ENCODE measurements at places on chromosomes 3 and 15.

- no peak for DNase-seq
These were observed 111.5 kb upstream of the SLC2A2 start for GRCh38 chr3:171138027-171138426.

GRCh38 chr15:90859234-90860131, 8.9 kb upstream of the FURIN start:
- no peak for DNase-seq

- peak; percentile 20 for DNase-seq
These were observed 25.5 kb downstream of the FAM174B start for GRCh38 chr15:92629975-92630626.

DNA sequence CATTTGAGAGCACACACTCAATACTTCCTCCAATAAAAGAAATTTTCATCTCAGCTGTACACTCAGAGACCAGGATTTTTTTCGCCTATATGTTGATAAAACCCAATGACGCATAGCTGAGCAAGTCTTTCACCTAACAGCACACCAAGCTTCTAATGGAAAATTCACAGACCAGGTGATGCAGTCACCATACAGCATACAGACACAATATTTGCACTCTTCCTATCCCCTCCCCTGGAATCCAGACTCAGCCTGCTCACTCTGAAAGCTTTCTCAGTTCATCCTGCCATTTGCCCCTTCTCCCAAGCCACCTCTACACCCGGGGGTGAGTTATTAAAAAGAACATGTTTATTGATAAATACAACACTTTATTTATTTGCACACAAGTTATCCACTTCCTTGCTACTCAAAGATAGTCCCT, 1.7 kb downstream of the TBC1D5 start:
- DNase-seq: peak; percentile 22

GRCh38 chr3:177640319-177640965, 443.2 kb upstream of the TBL1XR1 start:
- no peak for DNase-seq

DNA sequence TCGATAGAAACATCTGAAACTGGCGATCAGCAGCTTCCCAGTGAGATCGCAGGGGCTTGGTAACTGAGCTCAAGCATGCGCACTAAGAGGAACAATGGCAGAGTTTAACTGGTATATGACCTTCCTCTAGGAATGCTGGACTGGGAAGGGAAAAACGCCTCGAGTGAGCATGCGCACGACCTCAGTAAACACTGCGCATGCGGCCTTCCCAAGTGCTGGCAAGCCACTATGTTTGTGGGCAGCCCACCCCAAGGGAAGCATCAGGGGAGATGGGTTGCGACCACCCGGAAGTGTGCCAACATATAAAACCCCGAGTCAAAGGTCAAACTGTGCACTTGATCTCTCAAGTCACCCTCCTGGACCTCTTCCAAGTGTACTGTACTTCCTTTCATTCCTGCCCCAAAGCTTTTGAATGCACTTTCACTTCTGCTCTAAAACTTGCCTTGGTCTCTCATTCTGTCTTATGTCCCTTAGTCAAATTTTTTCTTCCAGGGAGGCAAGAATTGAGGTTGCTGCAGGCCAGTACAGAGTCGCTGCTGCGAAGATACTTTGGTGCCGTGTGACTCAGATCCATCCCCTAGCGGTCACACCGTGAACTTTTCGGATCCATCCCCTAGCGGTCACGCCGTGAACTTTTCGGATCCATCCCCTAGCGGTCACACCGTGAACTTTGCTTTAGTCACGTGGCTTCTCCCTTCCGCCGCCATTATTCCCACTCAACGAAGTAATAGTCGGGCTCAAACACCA, 243.3 kb downstream of the FAM43A start:
- no peak for DNase-seq

DNA sequence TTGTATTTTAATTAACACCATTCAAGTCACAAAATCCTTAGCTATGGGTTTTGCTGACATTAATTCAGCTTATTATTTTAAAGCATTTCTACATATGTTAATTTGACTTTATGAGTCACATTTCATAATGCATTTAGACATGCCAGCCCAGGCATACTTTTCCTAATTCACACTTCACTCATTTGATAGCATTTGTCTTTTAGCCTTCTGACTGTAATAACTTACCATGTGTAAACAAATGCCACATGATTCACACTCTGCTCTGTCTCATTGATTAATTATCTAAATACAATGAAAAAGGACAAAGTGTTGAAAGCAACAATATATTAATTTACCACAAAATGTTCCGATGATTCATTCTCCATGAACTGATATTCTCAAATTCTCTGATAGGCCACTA, 927.8 kb upstream of the EPHA6 start:
- no peak for DNase-seq

DNA sequence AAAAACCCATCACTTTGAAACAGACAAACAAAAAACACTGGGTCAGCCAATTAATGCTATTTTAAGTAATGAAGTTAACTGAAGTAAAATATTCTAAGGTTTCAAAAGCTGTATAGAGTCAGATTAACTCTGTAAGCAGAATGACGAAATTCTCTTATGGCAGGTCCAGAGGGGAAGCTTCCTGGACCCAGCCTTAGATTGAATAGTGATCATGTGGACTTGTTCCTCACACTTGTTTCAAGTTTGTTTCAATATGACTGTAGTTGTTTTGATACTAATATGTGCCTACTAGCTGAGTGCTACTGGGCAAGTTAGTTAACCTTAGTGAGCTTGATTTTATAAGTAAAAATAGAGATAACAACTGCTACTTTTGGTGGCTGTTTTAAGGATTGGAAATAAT, 32.6 kb downstream of the PLS1 start:
- no peak for DNase-seq

DNA sequence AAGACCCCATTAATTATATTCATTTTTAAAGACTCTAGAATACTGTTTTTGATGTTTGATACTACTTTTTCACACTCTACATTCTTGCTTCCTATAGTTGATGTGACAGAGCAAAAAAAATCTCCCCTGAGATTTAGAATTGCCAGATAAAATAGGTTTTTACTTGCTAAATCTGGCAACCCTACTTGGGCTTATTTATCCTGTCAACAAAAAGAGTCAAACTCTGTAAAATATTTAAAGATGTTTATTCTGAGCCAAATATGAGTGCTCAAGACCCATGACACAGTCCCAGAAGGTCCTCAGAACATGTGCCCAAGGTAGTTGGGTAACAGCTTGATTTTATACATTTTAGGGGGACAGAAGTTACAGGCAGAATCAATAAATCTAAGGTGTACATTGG, 72.3 kb downstream of the DAPK2 start:
- no peak for DNase-seq

GRCh38 chr15:33068511-33068990, 126.0 kb downstream of the FMN1 start:
- DNase-seq: peak; percentile 65

DNA sequence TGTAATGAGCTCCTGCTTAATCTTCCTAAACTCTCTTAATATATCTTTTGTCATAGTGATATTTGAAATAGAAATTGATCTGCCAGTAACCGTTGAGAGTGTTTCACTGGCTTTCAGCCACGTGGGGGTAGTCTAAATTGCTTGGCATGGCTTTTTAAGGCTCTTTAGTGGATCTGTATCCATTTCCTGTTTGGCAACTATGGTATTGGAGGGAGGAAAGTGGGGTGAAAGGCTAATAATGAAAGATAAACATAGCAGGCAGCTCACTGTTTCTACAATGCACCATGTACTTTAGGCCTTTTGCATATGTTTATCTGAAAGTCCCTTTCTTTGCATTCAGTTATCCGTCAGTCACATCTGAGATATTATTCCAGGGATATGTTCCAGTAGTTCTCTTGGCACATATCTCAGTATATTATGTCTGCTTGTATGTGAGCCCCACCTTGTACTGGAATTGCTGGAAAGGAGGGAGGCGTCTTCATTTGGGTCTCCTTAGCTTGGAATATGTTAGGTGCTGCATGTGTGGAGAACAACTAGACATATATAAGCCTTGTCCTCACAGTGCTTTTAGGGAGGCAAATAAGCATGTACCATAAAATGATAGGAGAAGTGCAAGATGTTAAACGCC, 10.8 kb downstream of the TOPAZ1 start:
- no peak for DNase-seq

DNA sequence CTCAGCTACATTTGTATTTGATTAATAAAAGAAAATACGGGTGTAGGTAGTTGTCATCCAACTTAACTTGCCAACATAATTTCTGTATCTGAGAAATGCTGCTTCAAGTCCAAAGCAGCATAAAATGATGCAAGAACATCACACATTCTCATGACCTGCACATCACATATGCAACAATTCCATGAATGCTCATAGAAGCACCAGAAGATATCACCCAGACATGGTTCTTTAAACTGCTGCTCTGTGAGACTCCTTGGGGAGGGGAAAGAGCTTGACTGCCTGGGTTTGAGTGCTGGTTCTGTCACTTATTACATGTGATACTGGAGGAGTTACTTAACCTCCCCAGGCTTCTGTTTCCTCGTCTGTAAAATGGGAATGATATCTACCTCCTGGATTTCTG, 39.4 kb downstream of the CHST14 start:
- DNase-seq: no peak

DNA sequence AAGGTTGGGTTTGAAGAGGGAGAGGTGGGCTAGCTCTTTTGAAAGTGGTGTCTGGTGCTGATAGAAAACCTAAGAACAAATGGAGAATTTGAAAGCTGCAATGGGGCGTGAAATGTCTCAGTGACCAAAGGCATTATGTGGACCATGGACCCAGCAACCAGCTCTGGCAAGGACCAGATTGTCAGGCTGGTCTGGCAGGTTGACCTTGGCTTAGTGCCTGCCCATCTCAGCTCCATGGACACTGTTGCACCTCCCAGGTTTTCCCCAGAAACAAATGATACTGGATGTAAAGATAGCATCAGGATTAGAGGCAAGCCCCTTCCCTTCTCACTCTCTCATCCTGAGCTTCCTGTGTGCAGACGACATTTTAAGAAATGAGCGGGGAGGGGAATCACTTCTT, 302.9 kb upstream of the LRRFIP2 start:
- DNase-seq: no peak

- DNase-seq: no peak
These were observed 2.4 kb downstream of the HYKK start for GRCh38 chr15:78509726-78510312.

- no peak for DNase-seq
These were observed 55.2 kb downstream of the ARNT2 start for GRCh38 chr15:80459380-80459779.

- DNase-seq: no peak
These were observed 35.4 kb downstream of the SV2B start for GRCh38 chr15:91135201-91136130.

Data from right hindlimb (tissue), 1 donor.